ENCODE measurements at places on chromosomes 5 and 9.

DNA sequence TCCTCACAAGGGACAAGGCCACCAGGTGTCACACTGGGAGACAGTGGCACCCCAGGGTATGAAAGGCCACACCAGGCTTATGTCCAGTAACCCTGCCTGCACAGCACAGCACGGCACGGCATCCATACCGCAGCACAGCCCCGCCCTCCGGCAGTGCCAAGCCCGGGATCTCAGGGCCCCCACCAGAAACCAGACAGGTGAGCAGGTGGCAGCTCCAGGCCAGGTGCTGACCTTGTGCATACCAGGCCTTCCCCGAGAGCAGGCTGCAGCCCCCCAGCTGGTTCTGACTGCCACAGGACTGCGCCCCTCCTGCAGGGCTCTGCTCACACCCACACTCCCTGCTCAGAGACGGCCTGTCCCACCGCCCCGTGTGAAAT, 56.5 kb downstream of the ADAMTS2 start:
- no peak for DNase-seq

GRCh38 chr9:19651681-19652080, 137.2 kb downstream of the SLC24A2 start:
- DNase-seq, result no peak

DNA sequence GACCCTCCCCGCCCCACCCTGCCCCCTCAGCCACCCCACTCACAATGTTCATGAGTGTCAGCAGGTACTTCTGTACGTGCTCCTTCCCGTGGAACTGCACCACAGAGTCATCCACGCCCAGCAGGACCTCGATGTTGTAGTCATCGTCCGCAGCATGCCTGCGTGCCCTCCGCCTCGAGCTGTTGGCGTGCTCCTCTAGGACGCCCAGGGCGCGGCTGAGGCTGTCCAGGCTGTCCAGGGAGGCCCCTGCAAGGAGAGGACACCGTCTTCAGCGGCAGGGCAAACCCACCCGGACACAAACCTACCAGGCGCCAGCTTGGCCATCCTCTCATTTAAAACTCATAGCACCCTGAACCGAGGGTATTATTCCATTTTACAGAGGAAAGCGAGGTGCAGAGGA, 137.8 kb downstream of the ADAMTS2 start:
- no peak for DNase-seq

DNA sequence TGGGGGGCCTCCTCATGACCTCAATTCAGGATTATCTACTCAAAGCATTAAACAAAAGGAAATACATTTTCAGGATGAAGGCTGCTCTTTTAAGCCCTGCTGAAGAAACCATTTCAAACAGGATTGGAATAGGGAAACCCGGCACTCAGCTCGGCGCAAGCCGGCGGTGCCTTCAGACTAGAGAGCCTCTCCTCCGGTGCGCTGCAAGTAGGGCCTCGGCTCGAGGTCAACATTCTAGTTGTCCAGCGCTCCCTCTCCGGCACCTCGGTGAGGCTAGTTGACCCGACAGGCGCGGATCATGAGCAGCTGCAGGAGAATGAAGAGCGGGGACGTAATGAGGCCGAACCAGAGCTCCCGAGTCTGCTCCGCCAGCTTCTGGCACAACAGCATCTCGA, 720 bp downstream of the TMEM203 start:
- no peak for DNase-seq

DNA sequence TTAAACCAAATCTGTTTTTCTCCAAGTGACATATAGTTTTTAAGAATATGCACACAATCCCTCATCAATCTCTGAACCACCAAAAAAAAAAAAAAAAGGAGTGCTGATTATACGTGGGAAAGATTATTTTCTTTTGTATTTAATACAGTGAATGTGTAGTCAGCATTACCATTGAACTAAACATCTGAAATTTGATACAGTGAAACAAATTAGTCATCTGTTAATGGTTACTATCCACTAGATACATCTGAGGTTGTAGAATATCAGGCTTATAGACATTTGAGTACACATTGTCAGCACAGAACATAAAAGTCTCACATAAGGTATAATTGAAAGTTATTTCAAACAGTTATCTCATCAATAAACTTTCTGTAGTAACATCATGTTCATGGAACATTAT, 87.0 kb downstream of the SLF1 start:
- no peak for DNase-seq

- no peak for DNase-seq
Measured at GRCh38 chr5:113233606-113234005, 201.2 kb downstream of the TSSK1B start.

DNA sequence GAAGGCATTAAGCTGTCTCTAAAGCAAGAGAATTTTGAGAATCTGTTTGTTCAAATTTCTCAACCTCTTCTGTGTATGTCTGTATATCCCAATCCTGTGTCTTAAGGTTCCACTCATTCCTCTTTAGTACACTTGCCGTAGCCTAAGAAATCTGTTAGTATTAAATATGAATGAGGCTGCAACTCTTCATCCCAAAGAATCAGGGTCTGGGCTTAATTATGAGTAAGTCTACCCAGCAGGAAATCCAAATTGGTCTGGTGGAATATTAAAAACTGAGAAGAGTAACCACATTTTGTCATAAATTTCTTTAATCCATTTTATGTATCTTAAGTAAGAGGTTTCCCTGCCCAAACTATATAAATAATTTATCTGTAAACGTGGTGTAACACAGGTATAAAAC, 1171.2 kb downstream of the CDH12 start:
- no peak for DNase-seq

DNA sequence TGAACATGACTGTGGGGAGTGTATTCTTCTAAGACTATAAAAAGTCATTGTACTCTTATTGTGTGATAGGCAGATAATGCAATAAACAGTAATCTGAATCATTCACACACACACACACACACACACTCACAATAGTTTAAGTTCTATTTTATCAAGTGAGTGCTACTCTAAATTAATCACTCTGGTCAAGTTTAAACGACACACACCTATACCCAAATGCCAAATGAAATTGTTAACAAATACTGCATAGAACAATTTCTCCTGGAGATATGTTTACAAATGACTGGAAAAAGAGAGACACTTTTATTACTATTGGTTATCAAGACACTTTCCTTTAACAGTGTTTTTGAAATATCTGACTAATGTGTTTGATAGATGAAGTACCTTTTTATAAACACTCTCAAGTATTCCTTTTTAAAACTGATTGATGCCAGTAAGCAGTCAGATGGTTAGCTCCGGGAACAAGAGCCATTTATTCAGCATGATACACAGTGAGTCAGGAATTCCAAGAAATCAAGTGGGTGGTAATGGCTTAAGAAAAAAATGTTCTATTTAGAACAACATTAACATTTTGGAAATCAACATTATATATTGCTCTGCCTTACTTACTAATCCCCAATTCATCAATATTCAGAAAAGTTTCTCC, 521.6 kb upstream of the ST8SIA4 start:
- no peak for DNase-seq

DNA sequence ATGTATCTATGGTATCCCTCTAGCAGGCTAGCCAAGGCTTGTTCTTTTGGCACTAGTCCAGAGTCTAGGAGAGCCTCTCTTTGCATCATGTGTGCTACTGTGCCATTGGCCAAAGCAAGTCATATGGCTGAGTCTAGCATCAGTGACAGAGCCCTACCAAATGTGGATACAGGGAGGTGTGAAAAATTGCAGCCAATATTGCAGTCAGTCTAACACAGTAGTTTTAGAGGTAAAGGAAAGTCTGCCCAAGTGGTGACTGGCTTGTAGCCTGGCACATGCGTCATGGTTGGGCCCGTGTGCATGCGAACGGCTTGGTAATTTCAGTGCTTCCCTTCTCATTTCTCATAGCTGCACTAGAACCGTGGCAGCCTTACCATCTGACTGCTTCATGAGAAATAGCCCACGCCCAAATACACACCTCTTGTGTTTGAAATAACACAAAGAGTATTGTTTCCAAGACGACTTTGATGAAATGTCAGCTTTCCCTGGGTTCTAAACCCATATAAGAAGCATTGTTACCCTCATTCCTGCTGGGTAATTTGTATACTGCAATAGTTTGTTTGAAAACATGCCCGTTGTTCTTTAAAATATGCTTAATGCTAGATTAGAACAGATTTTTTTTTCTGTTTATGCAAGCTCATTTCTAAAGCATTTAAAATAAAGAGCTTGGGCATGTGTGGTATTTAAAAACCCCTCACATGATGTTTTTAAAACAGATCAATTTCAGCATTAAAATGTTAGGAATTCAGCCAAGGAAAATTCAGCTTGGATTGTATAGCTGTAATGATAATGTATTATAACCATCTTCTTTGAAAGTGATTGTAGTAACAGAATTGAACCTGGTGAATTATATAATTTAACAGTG, 113.2 kb downstream of the TLE4 start:
- no peak for DNase-seq

DNA sequence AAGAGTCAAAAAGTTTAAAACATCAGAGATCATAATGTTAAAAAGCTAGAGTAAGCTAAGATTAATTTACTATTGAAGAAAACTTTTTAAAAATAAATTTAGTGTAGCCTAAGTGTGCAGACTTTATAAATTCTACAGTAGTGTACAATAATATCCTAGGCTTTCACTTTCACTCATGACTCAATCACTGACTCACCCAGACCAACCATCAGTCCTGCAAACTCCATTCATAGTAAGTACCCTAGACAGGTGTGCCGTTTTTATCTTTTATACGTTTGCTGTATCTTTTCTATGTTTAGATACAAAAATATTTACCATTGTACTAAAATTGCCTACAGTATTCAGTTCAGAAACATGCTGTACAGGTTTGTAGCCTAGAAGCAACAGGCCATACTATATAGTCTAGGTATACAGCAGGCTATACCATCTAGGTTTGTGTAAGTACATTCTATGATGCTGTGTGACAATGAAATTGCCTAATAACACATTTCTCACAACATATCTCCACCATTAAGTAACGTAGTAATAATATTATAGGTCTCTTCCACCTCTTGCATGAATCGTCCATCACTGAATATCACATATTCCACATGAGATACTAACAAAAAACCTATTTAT, 59.2 kb downstream of the MEGF9 start:
- DNase-seq, result no peak
